ENCODE measurements at places on chromosomes 5 and 9.

DNA sequence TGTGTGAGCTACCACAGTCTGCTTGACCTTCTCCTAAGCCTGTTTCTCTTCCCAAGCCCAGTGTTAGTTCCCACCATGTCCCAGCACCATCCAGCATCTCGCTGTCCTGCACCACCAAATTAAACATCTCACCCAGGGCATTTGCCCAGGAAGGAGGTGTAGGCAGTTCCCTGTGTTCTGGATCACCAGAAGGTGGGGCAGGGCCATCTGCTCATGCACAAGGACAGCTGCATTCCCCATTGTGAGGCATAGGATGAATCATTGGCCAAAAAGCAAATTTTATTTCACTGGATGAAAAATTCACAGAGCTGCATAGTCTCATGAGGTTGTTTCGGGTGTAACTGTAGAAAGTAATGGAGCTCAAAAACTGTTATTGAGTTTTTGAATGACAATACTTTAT is 89.5 kb upstream of the GRIA1 start:
- no peak for DNase-seq

DNA sequence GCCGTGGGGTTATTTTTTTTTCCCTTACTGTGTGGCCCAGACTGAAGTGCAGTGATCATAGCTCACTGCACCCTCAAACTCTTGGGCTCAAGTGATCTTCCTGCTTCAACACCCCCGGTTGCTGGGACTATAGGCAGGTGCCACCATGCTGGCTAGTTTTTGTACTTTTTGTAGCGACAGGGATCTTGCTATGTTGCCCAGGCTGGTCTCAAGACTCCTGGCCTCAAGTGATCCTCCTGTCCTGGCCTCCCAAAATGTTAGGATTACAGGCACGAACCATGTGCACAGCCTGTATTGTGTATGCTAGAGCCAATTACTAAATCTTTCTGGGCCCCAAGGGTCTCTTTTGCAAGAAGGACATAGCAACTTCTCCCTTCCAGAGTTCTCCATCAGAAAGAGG is 23.1 kb downstream of the GALNT10 start:
- DNase-seq, result no peak

- DNase-seq, result no peak
Observed at GRCh38 chr9:93652604-93653592, 76.5 kb downstream of the PHF2 start.

GRCh38 chr5:95861221-95861863 is 38.8 kb upstream of the GLRX start:
- no peak for DNase-seq

GRCh38 chr5:75536147-75536546 is 24.5 kb downstream of the POLK start:
- DNase-seq, result no peak

- DNase-seq, result peak; percentile 61
Observed at GRCh38 chr9:98974994-98975712, 31.4 kb downstream of the COL15A1 start.

- DNase-seq, result no peak
Observed at GRCh38 chr5:96112123-96112670, 150.5 kb upstream of the ELL2 start.

GRCh38 chr5:86824637-86825036 is 206.9 kb downstream of the COX7C start:
- DNase-seq, result no peak

- no peak for DNase-seq
Observed at GRCh38 chr5:78691084-78691960, 42.8 kb upstream of the LHFPL2 start.

GRCh38 chr9:72680593-72681282 is 159.3 kb downstream of the TMC1 start:
- no peak for DNase-seq

- DNase-seq, result no peak
Observed at GRCh38 chr9:22005021-22005701, 3.9 kb downstream of the CDKN2B start.

- no peak for DNase-seq
Observed at GRCh38 chr5:131109540-131110255, 55.4 kb downstream of the HINT1 start.

DNA sequence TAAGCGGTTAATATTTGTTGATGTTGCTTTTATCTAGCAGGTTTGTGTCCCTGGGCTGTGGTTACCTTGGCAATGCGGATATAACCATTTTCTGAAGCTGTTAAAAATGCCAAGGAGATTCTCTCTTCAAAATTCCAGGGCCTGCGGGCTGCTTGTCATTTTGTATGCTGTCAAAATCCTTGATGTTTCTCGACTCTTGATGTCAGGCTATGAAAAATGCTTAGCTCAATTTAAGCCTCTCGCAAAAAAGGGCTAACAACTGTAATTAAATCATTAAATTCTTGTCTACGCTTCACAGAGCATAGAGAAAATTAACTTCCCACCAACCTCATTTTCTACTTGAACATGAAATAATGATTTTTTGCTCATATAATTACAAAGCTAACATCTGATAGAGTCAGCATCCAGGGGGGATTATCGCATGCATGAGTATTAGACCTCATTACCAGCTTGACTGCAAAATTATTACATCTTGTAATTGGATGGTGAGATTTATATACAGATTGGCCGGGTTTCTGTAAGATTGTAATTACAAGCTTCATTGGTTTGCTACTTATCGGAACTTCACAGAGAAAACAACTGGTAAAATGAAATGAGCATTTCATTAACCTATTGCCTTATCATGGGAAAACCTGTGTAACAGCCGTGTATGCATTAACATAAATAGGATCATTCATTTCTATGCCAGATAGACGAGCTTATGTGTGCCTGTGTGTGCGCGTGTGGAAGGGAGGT is 83.1 kb upstream of the IRX1 start:
- no peak for DNase-seq

DNA sequence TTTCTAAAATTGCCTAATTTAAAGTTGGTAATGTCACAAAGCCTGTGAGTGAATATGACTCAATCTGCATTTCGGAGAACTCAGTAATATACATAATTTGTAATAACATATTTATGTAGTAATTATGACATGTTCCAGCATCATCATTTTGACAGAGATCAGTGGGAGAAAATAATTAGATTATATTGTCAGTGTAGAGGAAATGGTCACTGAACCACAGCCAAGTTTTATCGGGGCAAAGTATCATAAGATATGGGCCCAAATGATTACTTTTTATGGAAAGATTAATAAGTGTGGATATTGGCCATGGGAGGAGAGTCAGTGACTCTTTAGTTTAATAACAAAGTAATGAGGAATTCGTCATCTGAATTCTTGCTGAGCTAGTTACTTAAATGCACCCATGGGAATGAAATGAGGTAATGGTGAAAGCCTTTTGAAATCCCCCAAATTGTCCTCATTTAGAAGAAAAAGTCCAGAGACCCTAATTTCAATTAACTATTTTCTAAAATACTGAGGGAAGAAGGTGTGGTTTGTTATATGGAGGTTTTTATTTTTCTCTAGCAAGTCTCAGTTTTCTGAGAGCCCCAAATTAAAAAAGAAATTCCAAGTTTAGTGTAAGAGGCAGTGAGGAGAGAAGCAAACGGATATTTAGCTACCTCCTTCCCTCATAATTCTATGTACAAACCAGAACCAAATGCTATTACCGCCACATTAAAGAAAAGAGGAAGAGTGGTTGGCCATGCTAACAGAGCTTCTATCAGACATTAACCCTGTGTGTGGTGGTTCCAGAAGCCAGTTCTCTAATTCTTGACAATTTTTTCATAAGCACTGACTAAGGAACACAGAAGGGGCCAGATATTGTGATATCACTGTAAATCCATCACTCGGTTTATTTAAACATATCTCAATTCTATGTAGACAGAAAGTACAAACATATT is 37.7 kb upstream of the MRPS30 start:
- no peak for DNase-seq

GRCh38 chr5:68315679-68316271 is 100.2 kb downstream of the PIK3R1 start:
- DNase-seq, result peak; percentile 14

GRCh38 chr5:28809811-28810750 is 1771.7 kb upstream of the CDH9 start:
- DNase-seq, result no peak

DNA sequence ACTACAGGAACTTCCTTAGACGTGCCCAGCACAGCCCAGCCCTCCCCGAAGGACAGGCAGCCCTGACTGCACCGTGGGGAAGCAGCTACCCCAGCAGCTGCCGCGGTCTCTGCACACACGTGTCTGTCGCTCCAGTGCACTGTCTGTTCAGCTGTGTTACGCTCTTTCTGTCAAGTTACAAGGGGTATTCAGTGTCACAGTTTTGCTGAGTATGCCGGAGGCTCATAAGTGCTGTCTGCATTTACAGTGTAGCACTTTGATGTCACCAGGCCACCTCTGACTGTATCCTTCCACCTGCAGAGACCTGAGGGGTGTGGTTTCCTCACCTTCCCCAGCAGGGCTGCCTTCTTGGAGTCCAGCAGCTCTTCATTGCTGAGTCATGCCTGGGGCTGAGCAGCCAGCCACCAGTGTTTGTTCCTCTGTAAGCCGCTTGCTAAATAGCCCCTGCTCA is 126.8 kb downstream of the EHMT1 start:
- DNase-seq, result no peak

DNA sequence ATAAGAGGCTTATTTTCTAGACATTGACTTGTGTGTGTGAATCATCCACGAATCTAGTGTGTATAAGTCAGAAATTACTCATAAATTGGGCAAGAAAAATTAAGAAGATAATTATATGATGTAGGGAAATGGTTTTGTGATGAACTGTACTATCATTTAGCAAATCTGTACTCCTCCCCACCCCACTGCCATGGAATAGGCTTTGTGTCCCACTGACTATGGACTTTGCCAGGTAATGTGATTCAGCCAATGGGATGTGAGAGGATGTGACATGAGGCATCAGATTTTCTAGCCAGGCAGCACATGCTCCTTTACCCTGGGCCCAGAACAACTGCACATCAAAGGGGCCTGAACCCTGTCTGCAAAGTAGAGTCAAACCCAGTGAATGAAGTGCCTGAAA is 406.6 kb downstream of the CTNND2 start:
- no peak for DNase-seq

DNA sequence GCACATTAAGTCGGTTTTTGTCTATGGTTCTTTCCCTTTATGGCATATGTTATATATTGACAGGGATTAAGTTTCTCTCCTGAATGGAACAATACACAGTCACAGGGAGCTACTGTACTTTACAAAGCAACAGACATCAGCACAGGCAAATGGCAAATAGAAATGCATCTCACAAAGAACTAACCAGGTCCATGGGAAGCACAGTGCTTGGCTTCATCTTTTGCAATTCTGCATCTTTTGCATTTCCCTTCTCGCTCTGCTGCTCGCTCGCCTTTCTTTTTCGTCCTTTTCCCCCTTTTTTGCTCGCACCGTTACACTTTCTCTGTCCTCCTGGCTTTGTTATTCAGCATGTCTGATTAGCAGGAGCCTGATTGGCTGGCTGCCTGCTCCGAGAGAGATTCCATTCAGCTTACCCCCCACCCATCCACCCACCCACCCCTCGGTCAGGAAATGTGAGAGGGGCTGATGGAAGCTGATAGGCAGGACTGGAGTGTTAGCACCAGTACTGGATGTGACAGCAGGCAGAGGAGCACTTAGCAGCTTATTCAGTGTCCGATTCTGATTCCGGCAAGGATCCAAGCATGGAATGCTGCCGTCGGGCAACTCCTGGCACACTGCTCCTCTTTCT is at the start of gene ADAMTSL1:
TSS of gene ADAMTSL1 (plus strand) at position 502 of the 628 bp plus-strand sequence. CDS start at position 582, 80 bp downstream.
- no peak for DNase-seq

DNA sequence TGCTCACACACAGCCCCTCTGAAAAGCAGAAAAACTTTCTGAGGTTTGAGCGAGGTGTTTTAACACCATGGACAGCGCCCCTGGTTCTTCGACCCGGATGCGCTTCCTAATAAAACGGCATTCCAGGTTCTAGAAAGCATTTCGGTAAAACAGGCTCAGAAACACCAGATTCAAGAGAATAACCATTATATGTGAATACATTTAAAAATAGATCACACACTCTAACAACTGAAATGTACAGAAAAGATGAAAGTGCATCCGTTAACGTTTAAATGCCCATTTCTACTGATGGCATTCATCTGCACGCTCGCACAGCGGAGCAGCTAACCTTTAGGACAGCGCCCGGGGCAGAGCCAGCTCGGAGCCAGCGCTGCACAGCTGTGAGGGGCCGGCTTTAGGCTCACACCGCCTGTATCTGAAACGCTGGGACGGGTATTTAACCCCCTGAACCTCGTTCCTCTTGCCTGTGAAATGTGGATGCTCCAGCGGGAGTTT is 26.3 kb upstream of the TENT4A start:
- DNase-seq, result no peak

- no peak for DNase-seq
Observed at GRCh38 chr5:97095318-97095732, 47.1 kb downstream of the LIX1 start.

DNA sequence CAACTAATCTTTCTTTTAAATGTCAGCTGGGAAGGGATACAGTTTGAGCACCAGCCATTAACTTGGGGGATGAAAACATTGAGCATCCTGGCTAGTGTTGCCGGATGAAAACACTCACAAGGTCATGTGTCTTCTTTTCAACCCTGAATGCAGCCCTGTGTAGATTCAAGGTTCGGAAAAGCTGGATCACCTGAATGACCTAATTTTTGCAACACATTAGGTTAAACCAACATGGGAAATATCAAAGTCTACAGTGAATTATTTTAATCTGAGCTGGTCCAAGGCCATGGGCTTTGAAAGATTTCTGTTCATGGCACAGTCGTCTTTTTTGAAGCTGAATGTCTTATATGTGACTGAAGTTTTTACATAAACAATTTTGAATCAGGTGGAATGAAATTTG is 281.2 kb downstream of the ARHGEF28 start:
- no peak for DNase-seq

GRCh38 chr9:26789959-26790358 is 102.6 kb downstream of the CAAP1 start:
- no peak for DNase-seq

GRCh38 chr9:128902351-128903078 is 18.3 kb upstream of the PHYHD1 start:
- DNase-seq, result peak; percentile 69

DNA sequence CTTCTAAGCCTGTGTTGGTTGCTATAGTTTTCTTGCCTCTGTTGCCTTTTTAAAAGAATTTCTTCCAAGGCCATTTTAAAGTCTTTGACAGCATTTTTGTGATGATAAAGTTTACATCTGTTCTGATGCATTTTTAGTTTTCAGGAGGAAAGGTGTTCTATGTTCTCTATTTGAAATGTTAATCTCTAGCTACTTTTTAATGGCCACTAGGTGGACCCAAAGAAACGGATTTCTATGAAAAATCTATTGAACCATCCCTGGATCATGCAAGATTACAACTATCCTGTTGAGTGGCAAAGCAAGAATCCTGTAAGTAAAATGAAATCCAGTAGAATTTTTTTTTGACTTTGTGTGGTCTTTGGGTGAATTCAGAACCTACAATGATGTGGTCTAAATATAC is 60.2 kb downstream of the MELK start:
- no peak for DNase-seq

- DNase-seq, result no peak
Observed at GRCh38 chr9:120715389-120715924, 1.2 kb upstream of the MEGF9 start.

- no peak for DNase-seq
Observed at GRCh38 chr9:131875828-131876485, 136.1 kb upstream of the RAPGEF1 start.

DNA sequence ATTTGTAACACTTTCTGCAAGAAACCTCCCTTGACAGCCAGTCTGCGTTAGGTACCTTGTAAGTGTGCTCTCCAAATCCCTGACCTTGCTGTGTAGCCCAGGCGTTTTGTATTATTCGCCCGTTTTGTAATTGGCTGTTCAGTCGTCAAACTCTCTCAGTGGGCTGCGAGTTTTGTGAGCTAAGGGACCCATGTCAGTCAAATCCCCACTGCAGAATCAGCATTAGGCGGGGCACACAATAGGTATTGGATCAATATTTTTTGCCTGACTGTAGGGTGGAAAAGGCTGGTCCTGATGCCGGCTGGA is 665 bp downstream of the DNAJC18 start:
- DNase-seq, result no peak

- no peak for DNase-seq
Observed at GRCh38 chr9:2427120-2427891, 194.3 kb upstream of the VLDLR start.

Measured in stimulated activated CD4-positive, alpha-beta T cell treated with anti-CD3 and anti-CD28 coated beads, TNF-alpha, amount 100 ng/mL, for 4 hours (primary cell).